ENCODE measurements at places on chromosomes 13 and 19.

- DNase-seq, result no peak
These were observed 56.2 kb upstream of the AKAP11 start for GRCh38 chr13:42215578-42216421.

DNA sequence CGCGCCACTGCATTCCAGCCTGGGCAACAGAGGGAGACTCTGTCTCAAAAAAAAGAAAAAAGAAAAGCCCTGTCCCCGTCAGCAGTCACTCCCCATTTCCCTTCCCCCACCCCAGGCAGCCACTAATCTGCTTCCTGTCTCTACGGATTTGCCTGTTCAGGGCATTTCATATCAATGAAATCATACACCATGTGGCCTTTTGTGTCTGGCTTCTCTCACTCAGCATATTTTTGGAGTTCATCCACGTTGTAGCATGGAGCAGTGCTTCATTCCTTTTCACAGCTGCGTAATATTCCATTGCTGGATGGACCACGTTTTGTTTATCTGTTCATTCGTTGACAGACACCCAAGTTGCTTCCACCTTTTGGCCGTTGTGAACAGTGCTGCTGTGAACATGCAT is 36.1 kb upstream of the KLF2 start:
- no peak for DNase-seq

GRCh38 chr19:49832556-49832955 is 14.5 kb downstream of the MED25 start:
- no peak for DNase-seq

GRCh38 chr19:38890686-38891085 is 8.7 kb downstream of the SIRT2 start:
- no peak for DNase-seq

GRCh38 chr13:59103004-59103768 is 1060.5 kb downstream of the DIAPH3 start:
- DNase-seq, result no peak

DNA sequence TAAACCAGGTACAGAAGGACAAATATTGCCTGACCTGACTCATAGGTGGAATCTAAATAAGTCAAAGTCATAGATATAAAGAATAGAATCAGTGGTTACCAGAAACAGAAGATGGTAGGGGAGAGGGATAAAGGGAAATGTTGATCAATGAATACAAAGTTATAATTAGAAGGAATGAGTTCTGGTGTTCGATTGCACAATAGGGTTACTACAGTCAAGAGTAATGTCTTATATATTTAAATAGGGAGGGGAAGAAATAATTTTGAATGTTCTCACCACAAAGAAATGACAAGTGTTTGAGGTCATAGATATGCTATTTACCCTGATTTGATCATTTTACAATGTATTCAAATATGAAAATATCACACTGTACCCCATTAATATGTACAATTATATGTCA is 1541.2 kb downstream of the SLITRK1 start:
- DNase-seq, result no peak

DNA sequence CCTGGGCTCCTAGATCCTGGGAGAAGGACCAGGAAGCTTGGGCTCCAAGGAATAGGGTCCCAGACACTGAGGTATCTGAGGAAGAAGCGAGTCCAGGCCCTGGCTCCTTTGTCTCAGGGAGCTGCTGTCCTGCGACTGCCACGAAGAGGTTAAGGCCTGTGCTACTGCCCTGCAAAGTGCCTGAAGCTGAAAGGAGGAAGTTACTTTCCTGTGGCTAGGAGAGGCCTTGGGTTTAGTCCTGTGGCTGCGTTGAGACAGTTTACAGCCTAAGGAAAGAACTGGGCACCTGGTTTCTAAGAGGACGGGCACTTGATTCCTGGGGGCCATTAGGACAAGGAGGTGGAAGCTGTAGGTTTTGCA is 2.8 kb downstream of the MYADM start:
- DNase-seq, result no peak

DNA sequence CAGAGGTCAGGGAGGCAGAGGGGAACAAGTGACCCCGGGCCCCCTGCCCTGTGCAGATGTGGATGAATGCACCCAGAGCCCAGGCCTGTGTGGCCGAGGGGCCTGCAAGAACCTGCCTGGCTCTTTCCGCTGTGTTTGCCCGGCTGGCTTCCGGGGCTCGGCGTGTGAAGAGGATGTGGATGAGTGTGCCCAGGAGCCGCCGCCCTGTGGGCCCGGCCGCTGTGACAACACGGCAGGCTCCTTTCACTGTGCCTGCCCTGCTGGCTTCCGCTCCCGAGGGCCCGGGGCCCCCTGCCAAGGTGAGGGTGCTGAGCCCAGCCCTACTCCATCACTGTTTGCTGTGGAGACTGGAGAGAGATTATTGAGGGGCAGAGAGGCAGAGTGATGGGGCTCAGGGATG is 9.9 kb downstream of the LTBP4 start:
- DNase-seq, result no peak

DNA sequence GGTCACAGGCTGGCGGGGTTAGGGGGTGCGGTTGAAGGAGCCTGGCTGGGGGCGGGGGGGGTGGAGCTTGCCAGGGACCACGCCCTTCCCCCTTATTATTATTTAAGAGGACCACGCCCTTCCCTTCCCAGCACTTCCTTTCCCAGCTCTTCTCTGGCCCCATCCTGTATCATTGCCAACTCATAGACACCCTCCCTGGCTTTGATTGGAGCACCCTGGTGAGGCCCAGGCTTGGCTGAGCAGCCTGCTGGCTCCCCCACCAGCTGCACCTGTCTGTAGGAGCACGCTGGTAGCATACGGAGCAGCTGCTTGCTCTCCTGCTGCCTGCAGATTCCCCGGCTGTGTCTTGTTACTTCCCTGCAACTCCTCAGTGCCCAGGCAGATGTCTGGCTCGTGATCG is 62.5 kb upstream of the PDX1 start:
- DNase-seq, result no peak

DNA sequence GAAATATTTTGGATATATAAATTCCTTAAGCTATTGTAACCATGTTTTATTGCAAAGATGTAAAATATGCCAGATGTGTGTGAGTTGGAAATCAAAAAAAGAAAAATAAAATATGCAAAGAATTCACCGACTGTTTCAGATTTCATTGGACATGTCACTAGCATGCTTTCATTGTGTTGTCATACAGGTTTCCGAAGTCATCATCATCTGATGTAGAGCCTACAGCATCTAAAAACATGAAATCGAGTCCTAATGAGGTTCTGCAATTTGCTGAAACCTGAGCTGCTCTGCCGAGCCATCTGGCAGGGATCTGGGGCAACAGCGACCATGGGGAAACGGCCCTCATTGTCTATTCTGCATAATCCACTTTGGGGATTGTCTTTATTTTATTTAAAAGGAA is 196.1 kb upstream of the MAB21L1 start:
- no peak for DNase-seq

- DNase-seq, result no peak
These were observed 29.4 kb upstream of the ZNF492 start for GRCh38 chr19:22604571-22605274.

DNA sequence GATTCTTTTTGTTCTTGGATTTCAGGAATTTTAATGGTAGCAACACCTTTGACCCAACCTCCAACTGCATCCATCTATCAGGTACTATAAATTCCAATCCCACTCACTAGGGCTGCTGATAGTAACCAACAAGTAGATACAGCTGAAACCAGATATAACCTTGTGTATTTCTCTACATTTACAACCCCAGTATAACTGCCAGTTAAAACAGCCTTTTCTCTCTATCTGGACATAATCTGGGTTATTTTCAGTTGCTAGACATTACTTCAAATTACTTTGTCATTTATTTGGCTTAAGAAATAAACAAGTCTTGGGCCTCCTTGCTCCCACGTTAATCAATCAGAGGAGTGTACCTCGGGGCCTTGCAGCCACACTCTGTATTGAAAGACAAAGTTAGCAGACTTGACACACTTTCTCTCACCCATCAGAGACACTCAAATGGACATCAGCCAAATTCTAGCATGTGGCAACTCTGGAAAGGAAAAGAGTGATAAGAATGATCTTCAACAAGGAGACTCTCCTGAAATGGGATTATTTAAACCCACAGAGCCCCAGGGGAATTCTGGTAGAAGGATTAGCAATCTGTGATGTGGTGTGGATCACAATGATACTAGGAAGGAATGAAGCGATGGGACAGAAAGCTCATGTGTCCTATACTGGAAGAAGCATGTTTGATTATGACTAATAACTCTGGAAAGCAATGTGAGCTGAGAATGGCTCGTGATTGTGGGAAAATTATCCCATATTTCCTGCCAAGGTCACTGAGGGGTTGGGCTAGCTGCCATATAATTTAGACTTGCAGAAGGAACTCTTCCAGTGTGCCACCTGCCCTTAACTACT is 157.5 kb downstream of the FLT1 start:
- no peak for DNase-seq

DNA sequence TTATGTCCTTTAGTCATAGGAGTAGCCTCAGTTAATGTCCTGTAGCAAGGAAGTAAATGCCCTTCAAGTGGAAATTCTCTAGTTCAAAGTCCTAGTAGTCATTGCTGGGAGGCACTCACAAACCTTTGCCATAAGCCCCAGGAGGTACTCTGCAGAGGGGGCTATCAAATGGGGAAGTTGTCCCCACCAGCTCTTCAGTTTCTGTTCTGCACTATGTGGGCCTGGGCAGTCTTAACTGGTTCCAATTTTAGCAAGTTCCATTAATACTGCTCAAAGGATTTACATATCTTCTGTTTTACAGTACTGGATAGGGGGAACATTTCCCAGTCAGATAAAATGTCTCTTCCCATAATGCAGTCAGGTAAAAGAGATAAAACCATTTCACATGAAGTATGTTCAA is 101.3 kb downstream of the B3GLCT start:
- DNase-seq, result no peak

GRCh38 chr19:2840794-2841791 is at the start of gene ZNF555:
ZNF555 (plus strand) TSS chr19:2841475; CDS start chr19:2841573, 98 bp downstream.
- peak; percentile 96 for DNase-seq

GRCh38 chr19:15114153-15114540 is 6.9 kb downstream of the SYDE1 start:
- no peak for DNase-seq

GRCh38 chr13:50842990-50843256 is 569 bp downstream of the DLEU7 start:
- no peak for DNase-seq

- no peak for DNase-seq
These were observed 12.1 kb upstream of the NDFIP2 start for GRCh38 chr13:79468819-79469218.

DNA sequence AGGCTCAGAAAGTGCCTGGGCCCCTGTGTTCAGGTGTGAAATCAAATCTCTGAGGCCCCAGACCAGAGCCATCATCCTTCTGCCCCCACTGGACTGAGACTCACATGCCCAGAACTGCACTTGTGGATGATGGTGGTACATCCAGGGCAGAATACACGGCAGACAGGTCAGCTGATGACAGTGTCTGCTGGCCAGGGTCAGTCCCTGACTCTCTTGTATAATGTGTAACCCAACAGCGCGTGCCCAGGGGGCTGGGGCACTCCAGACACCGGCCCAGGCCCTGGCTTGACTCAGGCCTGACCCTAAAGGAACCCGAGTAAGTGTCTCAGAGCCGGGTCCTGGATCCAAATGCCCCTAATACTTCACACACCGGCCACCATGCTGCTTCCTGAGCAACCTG is 37.4 kb upstream of the GATAD2A start:
- DNase-seq, result no peak

- no peak for DNase-seq
These were observed 4.7 kb downstream of the EEF2 start for GRCh38 chr19:3980353-3981251.

GRCh38 chr19:46813839-46814358 is 25.5 kb upstream of the SLC1A5 start:
- no peak for DNase-seq

DNA sequence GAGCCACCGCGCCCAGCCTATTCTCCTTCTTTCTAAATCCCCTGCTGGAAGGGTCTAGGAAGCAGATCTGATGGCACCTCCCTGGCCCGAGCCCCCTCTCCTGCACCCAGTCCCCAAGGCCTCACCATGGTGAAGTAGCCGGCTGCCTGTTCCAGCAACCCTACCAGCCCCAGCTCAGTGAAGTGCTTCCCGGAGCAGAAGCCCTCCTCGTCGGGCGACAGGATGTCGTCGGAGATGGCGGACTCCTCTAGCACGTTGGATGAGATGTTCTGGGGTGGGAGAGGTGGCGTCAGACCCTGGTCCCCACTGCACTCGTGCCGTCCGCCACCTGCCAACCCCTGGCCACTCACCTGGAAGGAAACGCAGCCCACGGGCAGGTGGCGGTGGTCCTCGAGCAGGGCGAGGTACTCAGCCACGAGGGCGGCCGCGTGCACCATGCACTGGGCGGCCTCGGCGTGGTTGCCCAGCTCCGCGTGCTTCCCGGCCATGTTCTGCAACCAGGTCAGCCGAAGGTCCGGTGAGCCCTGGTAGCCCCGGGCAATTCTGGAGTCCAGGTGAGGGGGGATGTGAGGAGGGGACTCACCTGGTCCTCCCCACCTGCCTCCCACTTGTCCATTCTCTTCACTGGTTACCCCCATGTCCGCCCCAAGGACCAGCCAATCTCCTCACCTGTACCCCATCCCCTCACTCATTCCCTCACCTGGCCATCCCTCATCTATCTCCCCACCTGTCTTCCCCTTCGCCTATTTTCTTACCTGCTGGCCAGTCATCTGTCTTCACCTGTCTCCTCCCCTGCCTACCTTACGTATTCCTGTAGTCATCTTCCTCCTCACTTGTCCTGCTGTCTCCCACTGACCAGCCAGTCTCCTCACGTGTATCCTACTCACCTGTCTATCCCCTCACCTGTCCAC is 11.5 kb upstream of the KANK2 start:
- no peak for DNase-seq

DNA sequence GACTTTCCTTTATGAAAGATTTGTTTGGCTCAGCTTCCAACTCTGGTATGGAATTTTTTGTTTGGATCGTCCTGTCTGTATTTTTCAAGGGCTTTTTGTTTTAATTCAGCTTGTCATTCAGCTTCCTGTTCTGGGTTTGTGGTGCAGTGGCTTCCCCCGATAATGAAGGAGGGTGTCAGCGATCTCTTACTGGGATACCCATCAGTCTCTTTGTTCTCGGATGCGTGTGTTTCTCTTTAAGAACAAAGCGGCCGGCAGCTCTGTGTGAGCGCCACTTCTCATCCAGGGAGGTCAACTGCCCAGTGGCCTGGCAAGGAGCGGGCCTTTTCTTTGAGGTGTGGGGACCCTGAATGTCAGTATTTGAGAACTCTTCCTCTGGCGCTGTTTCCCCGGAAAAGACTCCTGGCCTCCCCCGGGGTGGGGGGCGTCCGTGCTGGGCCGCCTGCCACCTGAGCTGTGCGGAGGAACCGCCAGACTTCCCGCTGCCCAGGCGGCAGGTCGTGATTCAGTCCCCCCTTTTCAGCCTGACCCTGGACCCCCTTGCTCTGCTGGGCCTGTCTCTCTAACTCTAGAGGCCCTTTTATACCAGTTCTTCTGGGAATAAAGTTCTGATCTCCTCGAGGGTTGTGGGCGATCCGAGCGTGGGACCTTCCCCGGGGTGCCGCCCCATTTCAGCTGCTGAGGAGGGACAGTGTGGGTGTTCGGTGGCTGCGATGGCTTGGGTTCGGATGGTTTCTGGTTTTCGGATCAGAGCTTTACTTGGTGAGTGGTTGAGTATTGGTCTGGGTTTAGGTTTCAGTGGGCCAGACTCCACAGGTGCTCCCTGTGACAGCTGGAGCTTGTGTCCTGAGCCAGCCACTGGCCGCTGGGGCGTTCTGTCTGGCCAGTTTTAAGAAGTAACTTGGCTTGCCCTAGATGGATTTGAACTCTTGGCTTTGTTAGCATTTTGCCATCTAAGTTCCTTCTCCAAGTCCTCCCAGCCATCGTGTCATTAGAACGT is 3.4 kb downstream of the SF3A2 start:
- no peak for DNase-seq

Data from GM19239 (cell line).